Body of pancreas (tissue), 4 donors: ENCODE measurements at places on chromosomes 2 and 18. TPM values are rescaled to one million over a fixed set of nuclear protein-coding genes. Genes with fewer than 3 reads are reported as not detected.

DNA sequence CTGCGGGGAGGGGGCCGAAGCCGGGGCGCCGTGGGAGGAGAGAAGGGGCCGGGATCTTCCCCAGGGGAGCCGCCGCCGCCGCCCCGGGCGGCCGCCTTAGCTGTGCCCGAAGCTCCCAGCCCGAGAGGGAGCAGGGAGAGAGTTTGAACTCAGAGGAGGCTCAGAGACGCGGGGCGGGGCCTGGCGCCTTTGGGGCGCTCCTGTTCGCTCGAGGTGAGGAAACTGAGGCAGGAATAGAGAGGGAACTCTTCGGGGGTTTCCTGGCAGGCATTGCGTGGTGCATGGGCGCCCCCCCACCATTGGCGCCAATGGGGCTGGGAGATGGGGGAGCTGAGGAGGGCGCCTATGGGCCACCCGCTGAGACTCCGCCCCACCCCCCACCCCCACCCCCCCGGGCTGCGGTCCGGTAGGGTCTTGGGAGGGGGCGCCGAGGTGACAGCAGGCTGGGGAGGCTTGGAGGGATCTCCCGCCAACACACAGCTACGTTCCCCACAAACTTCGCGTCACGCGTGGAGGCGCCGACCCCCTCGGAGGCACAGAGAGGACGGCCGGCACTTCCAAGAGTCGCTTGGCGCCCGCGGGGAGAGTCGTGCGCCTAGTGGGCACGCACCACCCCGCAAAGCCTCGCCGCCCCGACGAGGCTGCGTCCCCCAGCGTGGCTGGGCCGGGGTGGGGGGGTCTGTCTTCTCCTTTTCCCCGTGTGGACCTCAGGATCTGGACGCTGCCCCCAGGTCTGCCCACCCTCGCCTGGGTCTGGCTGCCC lies 680 bp downstream of the CTDSP1 start:
- peak; percentile 49 for DNase-seq

DNA sequence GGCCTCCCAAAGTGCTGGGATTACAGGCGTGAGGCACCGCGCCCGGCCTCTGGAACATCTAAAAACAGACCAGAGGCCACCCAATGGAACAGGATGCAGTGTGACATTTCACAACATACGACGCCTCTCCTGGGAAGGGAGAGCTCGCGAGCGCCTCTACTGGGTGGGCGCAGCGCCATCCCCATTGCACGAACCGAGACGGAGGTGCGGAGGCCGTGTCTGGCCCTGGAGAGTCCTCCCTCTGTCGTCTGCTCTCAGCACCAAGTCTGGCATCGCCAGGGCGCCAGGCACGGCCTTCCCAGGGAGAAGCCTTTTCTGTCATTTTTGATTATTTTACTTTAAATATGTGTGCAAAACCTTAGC lies 9.4 kb upstream of the GBX2 start:
- peak; percentile 24 for DNase-seq

- no peak for DNase-seq
These were observed 37.3 kb upstream of the PEX13 start for GRCh38 chr2:60980071-60980815.

DNA sequence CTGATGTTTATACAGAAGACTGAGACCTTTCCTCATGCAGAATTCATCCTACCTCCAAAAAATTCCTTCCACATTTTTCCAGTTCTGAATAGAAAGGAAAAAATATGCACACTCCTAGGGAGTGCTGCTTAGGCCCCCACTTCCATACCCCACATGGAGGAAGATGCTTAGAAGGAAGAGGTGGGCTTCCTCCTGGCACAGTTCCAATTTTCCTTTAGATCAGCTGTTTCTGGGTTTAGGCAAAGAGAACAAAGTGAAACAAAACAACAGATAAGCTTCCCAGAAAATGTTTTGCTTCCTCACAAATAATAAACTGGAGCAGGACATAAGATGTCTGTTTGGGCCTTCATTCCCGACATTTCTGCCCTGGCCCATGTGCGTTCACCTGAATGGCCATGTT lies 172.6 kb downstream of the PRPF40A start:
- DNase-seq = no peak

DNA sequence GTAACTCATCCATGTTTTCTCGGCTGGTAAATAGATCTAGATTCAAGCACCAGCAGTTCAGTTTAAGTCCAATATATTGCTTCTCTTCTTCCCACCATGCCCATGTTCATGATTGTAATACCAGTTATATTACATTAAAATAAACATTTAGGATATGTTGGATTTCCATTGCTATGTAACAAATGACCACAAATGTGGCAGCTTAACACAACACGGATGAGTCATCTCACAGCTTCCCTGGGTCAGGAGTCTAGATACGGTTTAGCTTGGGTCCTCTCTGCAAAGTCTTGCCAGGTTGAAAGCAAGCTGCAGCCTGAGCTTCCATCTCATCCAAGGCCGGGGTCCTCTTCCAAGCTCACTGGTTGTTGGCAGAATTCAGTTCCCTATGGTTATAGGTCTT lies 39.4 kb upstream of the SMAD2 start:
- no peak for DNase-seq

GRCh38 chr2:105215586-105216192 lies 25.9 kb upstream of the GPR45 start:
- no peak for DNase-seq

DNA sequence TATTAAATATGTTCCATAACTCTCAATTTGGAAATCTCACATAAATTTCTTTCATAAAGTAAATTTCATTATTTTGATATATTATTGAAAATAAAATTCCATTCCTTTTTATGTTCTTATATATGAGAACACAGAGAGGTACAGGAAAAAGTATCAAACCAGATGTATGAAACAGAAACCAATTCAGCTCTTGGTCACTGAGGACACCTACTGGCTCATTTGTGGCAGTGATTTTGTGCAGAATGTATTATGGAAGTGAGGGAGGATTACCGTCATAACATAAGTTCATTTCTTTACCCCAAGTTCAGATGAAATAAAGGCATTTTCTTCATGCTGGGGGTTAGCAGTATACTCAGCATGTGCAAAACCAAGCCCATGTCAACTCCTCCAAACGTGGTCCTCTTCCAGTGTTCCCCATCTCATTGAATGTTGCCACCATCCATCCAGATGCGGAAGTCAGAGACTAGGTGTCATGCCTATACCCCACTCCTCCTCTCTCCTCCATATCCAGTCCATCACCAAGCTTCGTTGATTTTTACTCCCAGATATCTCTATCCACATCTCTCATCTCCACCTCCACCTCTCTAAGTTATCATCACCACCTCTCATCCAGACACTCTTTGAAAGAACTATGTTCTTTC lies 41.7 kb upstream of the MALL start:
- DNase-seq = peak; percentile 46

GRCh38 chr2:35082072-35082471 lies 1273.5 kb upstream of the CRIM1 start:
- DNase-seq = no peak

The FAM110C gene
- 20.4 TPM for total RNA-seq

The OLA1 gene
- total RNA-seq = 17.8 TPM
